Naive thymus-derived CD8-positive, alpha-beta T cell (primary cell): ENCODE measurements at places on chromosomes 4 and X. TPM values are rescaled to one million over a fixed set of nuclear protein-coding genes. Genes with fewer than 3 reads are reported as not detected.
A peak's percentile ranks its signal among the peaks of the same experiment; 100 is the strongest.

DNA sequence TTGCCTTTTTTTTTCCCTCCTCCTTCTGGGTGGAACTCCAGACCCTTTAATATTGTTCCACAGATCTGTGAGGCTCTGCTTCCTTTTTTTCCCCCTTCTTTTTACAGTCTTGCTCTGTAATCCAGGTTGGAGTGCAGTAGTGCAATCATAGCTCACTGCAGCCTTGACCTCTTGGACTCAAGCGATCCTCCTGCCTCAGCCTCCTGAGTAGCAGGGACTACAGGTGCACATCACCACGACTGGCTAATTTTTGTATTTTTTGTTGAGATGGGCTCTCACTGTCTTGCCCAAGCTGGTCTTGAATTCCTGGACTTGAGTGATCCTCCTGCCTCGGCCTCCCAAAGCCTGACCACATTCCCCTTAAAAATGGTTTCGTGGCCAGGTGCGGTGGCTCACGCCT is 26.8 kb downstream of the NSD2 start:
- H3K27ac ChIP-seq, result no peak overlapping the region
- H3K4me3 ChIP-seq, result no peak overlapping the region
- DNase-seq, result no peak
- peaks cover 23% of the 10 kb centered on the region for H3K36me3 ChIP-seq

- H3K27me3 ChIP-seq, result no peaks in the 10 kb centered on the region
- H3K36me3 ChIP-seq, result peaks cover 15% of the 10 kb centered on the region
- no peak overlapping the region for H3K27ac ChIP-seq
- no peak overlapping the region for H3K4me3 ChIP-seq
These were observed 37.5 kb downstream of the HERC3 start for GRCh38 chr4:88629826-88630225.

- no peaks in the 10 kb centered on the region for H3K36me3 ChIP-seq
- H3K4me3 ChIP-seq, result no peak overlapping the region
These were observed 67.9 kb upstream of the AADAT start for GRCh38 chr4:170157670-170158069.

DNA sequence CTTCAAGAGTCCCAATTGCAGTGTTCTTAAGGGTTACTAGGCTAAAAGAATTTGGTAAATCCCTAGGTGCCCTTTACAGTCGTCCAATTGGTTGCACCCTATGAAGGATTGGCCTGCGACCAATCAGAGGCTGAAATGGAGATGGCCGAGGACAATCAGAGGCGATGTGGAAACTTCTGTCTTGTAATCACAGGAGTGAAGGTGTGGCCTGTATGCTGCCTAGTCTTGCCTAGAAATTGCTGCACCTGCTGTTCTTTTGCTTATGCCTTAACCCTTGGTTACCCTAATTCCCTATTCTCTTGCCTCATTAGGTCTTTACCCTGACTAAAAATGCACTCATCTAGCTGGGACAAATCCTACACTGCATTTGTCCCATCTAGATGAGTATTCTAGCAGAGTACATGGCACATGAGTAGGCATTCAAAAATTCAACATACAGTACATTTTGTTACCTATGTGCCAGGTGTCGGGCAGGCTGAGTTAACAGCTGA is 1.0 kb upstream of the DCK start:
- no peaks in the 10 kb centered on the region for H3K27me3 ChIP-seq
- peaks cover 43% of the 10 kb centered on the region for H3K4me1 ChIP-seq
- no peaks in the 10 kb centered on the region for H3K36me3 ChIP-seq
- H3K4me3 ChIP-seq, result peak overlapping the region; percentile 92
- no peak for DNase-seq

DNA sequence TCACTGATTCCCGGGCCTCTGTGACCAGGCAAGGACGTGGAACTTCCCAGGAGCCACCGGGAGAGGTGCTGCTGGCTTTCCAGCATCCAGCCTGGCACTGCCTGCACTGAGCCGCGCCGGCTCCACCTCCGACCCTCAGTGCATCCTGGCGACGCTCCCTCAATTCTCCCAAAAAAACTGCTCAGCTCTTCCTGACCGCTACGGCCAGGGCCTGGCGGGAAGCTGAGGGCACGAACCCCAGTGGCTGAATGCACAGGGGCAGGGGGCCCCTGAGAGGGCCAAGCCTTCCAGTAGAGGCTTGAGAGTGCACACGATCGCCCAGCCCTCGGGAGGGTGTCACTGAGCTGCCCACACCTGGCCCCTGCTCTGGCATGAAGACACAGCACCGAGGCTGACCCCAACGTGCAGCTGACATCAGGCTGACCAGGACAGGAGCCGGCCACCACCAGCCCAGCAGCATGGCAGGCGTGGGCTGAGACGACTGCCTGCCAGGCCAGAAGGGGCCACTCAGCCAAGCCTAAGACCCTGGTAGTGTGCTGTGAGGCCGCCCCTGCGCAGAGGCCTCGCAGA is 6.9 kb downstream of the CTBP1 start:
- no peaks in the 10 kb centered on the region for H3K27me3 ChIP-seq
- H3K27ac ChIP-seq, result peak overlapping the region; percentile 59
- no peak overlapping the region for H3K4me3 ChIP-seq
- peaks cover 61% of the 10 kb centered on the region for H3K4me1 ChIP-seq
- H3K36me3 ChIP-seq, result peaks cover 3% of the 10 kb centered on the region

GRCh38 chrX:29466456-29466855 is 748.9 kb upstream of the MAGEB2 start:
- no peak for DNase-seq
- H3K27ac ChIP-seq, result no peak overlapping the region
- H3K36me3 ChIP-seq, result no peaks in the 10 kb centered on the region

GRCh38 chr4:44916411-44916810 is 190.1 kb upstream of the GNPDA2 start:
- peak overlapping the region; percentile 12 for H3K4me3 ChIP-seq
- H3K4me1 ChIP-seq, result peaks cover 5% of the 10 kb centered on the region
- H3K27me3 ChIP-seq, result no peaks in the 10 kb centered on the region

GRCh38 chr4:123613586-123614344 is 217.2 kb downstream of the SPRY1 start:
- H3K27me3 ChIP-seq, result no peaks in the 10 kb centered on the region
- H3K36me3 ChIP-seq, result no peaks in the 10 kb centered on the region
- H3K4me3 ChIP-seq, result no peak overlapping the region
- peaks cover 20% of the 10 kb centered on the region for H3K4me1 ChIP-seq
- no peak for DNase-seq

- no peaks in the 10 kb centered on the region for H3K27me3 ChIP-seq
- no peak overlapping the region for H3K27ac ChIP-seq
- no peaks in the 10 kb centered on the region for H3K4me1 ChIP-seq
- H3K4me3 ChIP-seq, result no peak overlapping the region
These were observed 831.9 kb downstream of the TRIML1 start for GRCh38 chr4:188971125-188971524.

DNA sequence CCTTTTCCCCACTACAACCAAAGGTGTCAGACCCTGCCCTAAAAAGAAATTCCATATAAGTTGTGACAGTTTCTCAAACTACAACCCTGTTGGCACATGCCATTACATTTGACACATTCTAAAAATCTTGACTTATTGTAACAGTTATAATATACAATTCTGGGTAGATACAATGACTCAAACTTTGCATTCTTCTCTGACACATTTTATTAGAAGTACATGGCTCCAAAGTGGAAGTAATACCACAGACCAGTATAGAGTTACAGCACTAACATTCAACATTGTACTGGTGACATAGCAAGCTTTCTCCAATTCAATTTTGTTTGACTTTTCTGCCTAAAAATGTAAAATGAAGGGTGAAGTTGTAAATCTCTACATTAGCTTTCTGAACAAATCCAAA is 196.6 kb upstream of the ETNPPL start:
- H3K27me3 ChIP-seq, result peaks cover 2% of the 10 kb centered on the region
- H3K36me3 ChIP-seq, result no peaks in the 10 kb centered on the region
- peaks cover 3% of the 10 kb centered on the region for H3K4me1 ChIP-seq
- H3K4me3 ChIP-seq, result no peak overlapping the region
- no peak overlapping the region for H3K27ac ChIP-seq

The IQCM gene
- total RNA-seq, result not detected

The HTRA3 gene
- not detected for total RNA-seq

The PAGE4 gene
- not detected for total RNA-seq

The RNF212 gene
- total RNA-seq, result 8.5 TPM

The NDP gene
- total RNA-seq, result not detected

The BEND2 gene
- total RNA-seq, result not detected
